ENCODE measurements at places on chromosomes 16 and 17.
A peak's percentile ranks its signal among the peaks of the same experiment; 100 is the strongest.

DNA sequence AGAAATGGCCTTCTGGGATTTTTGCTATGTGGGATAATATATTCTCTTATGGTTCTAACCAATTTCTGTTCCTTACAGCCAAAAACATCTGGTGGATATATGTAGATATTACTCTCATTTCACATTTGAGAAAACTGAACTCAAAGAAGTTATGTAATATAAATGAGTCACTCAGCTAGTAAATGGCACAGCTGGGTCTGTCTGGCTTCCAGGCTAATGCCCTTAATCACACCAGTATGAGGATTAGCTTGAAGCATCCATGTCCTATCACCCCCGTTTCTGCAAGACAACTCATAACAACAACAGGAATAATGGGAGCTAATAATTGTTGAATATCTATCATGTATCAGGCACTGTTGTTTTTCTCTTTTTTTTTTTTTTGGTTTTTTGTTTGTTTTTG lies 34.4 kb upstream of the USP7 start:
- DNase-seq, result peak; percentile 16

- no peak for DNase-seq
These were observed 6.3 kb downstream of the CHD3 start for GRCh38 chr17:7894866-7895265.

- DNase-seq, result no peak
These were observed 195.9 kb upstream of the PMFBP1 start for GRCh38 chr16:72367851-72368250.

DNA sequence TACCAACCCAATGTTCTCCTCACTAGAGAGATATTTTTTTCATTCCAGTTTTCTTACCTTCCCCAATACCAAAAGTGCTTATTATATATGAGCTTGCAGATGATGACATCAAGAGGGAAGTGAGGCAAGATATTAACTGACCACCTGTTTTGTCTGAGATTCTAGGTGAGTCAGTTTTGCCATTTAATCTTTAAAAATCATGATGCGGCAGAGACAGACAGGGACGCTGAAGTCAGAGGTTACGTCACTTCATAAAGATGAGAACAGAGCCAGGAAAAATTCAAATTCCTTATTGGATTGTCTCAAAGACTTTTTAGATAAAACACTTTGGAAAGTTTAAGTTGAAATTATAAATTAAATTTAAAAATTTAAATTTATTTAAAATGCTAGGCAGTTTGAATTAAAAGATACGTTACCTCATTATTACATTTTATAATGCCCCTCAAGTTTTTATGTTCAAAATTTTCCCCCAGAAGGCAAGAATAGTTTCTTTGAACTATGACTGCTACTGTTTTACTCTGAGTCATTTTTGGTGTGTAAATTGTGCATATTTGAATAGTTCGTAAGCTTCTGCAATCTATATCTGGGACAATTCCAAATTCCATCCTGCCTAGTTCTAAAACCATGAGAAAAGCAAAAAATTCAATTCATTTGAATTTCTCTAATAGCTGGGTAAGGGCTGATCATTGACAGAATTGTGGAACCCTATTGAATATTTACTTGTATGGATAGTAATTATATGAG lies 839.6 kb upstream of the GOT2 start:
- peak; percentile 88 for DNase-seq

DNA sequence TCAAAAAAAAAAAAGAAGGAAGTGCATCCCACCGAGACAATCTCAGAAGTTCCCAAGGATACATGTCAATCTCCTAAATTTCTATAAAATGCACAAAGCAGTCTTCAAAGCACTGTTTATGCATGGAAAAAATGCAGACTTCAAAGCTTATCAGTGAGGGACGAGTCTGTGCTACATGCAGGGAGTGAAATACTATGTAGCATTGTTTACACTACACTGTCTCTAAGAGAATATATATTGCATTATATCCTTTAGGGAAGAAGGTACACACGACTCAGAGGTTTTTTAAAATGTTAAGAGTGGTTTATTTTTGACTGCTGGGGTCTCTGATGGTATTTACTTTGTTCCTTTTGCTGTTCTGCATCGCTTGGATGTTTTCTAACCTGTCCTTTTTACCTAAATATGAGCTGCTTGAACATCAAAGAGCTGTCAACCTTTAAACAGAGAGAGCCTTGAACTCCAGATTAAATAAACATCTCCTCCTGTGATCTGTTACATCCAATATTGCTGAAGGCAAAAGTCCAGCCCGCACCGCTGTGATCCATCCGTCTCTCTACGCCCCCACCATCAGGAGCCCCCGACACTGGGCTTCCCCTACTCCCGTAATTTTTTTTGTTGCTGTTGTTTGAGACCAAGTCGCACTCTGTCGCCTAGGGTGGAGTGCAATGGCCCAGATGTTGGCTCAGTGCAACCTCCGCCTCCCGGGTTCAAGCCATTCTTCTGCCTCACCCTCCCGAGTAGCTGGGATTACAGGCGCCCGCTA lies 1.4 kb downstream of the FBXO31 start:
- peak; percentile 32 for DNase-seq

GRCh38 chr16:66511602-66512271 lies 38.2 kb downstream of the TK2 start:
- DNase-seq, result peak; percentile 79

DNA sequence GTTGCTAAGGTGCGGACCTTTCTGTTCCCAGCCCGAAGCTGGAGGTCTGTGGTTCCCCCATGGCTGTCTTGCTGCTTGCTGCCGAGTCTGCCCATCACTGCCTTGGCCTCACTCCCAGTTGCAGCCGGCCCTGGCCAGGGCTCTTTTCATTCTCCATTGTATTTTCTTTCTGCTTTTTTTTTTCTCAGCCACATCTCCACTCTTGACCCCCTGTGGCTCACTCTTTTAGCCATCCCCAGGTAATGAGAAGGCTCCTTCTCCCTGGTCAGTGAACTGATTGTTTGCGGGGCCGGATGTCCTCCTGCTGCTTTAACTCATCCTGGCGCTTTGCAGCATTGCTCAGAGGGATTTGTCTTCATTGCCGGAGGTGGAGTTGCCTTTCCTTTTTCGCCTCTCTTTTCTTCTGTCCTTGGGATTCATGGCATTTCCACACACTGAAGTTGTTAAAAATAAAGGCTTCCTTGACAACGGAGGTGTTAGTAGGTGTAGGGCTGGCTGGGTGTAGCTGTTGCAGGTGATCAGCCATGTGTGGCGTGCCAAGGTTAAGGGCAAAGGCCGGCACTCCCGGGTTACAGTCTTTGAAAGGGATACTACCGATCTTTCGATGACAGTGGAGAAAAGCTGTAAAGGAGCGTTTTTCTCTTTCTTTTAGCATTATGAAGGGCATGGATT lies 34.1 kb downstream of the MAP2K6 start:
- peak; percentile 57 for DNase-seq

DNA sequence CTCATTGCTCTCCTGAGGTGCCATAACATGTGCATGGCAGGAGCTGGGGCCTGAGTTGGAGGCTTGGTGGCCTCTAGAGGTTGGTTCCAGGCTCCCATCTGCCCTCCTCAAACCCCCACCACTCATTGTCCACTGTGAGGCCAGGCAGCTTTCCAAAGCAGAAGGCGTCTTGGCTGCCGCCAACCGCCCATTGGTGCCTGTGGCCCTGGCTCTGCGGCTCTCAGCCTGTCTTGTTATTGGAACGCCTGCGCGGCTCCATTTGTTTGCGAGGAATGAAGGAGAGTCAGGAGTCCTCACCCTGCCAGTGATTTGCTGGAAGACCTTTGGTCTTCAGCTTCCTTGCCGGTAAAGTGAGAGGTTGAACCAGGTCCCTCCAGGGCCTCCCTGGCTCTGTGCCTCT lies 43.6 kb downstream of the OR1D5 start:
- DNase-seq, result no peak

DNA sequence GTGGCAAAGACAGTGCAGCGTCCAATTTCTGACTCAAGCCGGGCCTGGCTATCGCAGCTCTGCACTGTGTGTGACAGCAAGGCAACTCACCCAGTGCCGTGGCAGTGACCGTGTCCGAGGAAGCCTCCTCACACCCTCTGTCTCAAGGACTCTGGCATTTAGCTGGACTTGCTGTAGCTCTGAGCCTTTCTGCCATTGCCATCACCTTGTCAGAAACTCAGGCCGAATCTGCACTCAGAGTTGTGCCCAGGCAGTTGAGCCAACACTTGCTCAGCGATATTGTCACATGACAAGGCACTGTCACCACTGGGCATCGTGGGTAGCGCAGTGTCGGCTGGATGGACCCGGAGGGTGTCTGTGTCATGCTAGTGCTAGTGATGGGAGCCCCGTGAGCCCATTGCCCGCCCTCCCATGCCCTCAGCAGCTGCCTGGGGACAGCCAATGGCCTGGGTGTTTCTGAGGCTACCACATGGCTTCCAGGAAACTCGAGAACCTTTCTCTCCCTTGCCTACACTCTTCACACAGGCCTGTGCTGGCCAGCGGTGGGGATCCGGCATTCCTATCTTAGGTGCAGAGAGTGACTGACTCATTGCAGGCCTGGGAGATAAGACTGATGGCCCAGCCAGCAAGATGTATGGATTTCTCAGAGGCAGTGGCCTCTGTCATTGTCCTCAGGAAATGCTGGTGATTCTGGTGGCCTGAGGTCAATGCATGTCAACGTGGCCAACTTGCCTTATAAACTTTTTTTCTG lies 22.1 kb upstream of the STH start:
- no peak for DNase-seq

DNA sequence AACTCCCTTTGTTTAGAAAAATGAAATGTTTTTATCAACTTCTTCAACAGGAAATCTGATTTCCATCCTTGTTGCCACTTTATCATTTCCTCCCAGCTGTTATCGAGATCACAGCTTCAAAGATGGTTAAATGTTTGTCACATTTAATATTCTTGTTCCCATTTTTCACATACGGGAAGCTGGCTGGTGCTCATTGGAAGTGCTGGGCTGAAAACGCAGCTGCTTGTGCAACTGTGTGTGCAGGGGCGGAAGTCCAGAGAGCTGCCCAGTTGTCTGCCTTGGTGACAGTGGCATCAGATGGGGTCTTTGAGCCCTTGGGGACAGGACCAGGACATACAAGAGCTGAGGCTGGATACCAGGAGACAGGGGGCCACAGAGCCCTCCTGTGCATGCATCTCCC lies 549.2 kb upstream of the CDH11 start:
- no peak for DNase-seq

- no peak for DNase-seq
These were observed 70.6 kb downstream of the CYB5B start for GRCh38 chr16:69494991-69495392.

DNA sequence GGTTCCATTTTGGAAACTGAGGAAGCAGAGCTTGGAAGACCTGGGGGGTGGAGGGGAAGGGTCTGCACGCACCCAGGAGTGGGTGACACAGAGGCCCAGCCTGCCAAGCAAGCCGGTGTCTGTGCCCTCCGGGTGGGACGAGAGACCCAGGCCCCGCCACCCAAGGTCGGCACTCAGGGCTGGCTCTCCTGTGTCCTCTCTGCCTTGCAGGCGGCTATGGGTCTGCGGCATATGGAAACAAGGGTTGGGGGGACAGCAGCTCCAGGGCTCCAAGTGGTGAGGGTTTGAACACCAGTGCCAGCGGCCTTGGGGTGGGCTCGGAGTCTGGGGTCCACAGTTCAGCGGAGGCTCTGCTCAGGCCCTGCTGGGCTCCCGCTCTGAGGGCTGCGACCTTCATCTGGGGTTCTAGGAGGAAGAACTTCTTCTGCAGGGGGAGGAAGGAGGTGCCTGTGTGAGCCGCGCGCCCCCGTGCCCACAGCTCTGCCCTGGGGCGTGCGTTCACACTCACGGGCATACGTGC lies 4.6 kb upstream of the CD7 start:
- DNase-seq, result no peak

DNA sequence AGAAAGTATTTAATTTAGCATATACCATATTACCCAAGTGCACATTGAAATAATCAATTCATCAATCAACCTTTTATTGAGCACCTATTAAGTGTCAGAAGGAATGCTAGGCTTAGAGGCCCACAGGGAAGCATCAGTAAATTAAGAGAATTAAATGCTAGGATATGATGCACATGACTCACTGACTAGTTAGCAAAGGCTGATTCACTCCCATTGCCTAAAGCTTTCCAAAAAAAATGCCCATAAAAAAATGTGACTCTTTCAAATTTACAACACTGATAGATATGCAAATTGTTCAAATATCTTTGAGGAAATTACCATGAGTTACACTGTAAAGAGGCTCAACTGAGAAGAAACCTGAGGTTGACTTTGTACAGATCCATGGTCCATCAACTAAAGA lies 883.3 kb downstream of the CDH11 start:
- no peak for DNase-seq

DNA sequence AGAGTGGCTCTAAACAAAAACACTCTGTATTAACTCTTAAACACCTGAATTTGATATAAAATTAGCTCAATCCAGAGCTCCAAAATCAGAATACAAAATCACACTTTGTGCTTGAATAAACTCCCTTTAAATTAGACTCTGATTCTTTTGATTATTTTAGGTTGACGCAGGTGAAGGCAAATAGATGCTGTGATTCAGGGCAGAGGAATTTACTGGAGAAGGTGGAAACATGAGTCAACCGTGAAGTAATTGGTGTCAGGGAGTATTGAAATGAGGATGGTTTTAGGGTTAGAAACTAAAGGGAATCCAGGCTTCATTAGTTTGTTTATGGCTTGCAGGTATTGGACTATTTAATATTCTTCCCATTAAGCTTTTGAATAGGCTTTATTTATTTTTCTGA lies 37.1 kb upstream of the TEKT1 start:
- no peak for DNase-seq

DNA sequence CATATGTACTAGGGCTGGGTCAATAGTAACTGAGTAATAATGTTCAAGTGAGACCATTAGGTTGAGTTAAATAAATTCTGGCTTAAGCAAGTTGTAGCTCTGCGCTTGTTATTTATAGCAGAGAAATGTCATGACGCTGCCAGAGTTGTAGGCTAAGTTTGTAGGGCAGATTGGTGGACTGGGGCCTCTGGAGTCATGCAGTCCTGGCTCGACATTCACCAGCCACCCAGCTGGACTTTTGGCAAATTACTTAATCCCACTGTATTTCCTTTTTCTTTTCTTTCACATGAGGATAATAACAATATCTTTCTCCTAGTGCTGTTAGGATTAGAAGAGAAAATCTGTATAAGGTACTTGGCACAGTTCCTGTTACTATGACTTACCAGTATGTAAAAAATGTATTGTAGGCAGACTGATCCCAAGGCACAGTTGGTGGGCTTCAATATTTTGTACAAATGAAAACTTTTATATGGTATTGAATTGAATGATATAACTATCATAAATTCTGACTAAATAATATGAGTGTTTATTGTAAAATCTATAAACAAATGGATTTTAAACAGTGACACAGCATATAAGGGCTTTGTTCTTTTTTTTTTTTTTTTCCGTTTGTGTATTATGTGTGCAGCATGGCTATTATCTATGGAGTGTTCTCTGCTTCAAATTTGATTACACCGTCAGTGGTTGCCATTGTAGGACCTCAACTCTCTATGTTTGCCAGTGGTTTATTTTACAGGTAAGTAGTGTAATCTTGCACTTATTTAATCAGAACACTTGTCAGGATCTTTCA lies 2.6 kb downstream of the MFSD11 start:
- DNase-seq, result no peak

- DNase-seq, result no peak
These were observed 886.3 kb upstream of the RBFOX1 start for GRCh38 chr16:6446370-6446769.

DNA sequence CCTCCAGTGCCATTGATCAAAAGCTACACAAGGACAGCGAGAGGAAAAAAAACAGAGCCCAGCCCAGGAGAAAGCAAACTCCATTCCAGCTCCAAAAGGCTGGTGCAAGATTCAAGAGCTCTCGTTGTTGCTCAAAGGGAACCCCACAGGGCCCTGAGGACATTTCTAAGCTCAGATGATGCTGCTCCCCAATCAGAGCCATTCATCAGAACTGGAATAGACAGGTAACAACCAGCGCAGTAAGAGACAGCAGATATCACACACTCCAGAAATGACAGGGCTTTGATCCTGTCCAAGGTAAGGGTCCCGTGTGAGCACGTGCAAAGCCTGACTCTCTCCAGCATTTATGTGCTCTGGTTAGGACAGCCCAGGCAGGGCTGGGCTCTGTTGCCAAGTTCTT lies 20.1 kb downstream of the PMP22 start:
- no peak for DNase-seq
